H1 (cell line): ENCODE measurements at places on chromosomes 3 and 15.

- DNase-seq: no peak
Observed at GRCh38 chr3:67005974-67006373, 7.9 kb downstream of the KBTBD8 start.

- DNase-seq: no peak
Observed at GRCh38 chr3:111538681-111539083, 3.3 kb upstream of the CD96 start.

GRCh38 chr15:53586799-53587198 lies 172.7 kb downstream of the WDR72 start:
- peak; percentile 68 for DNase-seq

- no peak for DNase-seq
Observed at GRCh38 chr3:104887069-104887468, 479.6 kb upstream of the ALCAM start.

GRCh38 chr3:9161298-9161697 lies 88.1 kb downstream of the SRGAP3 start:
- no peak for DNase-seq

GRCh38 chr3:15812183-15812582 lies 14.4 kb upstream of the ANKRD28 start:
- DNase-seq: no peak

GRCh38 chr3:5058471-5058951 lies 63.6 kb upstream of the ARL8B start:
- DNase-seq: no peak

DNA sequence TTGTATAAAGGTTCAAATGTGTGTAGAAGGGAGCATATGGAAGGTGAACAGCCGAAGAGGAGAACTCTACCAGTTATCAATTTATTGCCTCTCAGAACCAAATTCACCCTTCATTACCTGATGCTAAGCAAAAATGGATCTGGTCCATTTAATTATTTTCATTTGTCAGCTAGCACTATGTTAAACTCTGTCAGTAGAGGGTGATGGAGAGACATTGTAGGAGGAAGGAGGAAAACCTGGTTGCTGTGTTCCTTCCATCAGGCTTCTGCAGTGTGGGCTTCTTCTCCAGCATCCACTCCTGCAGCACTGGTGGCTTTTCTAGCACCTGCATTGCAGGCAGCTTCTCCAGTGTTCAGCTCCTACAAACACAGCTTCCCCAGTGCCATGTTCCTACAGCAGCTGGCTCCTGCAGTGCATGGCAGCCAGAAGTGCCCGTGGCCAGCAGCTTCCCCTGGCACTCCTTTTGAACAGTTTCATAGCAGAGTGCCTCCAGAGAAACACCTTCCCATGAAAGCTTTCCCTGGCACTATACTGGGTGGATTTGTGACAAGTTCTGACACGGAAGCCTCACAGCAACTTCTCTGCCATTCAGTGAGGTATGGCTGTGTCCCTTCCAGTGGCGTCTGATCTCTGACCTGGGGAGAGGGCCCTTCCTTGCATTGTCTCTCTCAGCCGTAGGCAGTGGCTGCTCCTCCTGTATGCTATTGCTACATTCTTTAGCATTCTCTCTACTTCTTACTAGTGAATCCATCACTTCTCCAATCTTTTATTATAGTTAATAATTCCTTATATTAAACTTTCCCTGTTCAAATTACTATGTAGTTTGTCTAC lies 14.6 kb upstream of the IL17RD start:
- no peak for DNase-seq

DNA sequence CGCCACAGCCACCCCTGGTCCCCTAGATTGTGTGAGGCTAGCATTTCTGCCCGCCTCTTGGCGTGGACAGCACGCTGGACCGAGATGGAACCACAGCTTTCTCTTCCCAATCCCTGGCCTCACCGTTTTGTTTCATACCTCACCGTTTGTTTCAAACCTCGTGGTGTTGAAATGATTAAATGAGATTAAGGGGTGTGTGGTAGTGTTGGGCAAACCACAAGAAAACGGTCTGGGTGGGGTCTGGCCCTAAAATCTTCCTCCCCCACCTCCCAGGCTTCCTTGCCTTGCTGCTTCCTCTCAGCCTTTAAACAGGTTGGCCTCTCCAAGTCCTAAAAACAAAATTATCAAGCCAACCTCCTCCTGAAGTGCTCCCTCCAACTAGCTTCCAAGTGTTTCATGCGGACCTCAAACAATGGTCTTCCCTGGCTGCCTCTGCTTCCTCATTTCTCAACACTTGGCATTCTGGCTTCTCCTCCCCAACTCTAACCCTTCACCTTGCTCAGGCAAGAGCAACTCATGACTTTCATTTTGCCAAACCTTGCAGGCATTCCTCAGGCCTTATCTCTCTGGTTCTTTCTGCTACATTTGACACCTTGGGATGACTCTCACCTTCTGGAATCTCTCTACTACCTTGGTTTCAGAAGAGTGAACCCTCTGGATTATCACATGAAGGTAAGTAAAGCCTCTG lies 1.4 kb upstream of the ATP13A3 start:
- no peak for DNase-seq

- no peak for DNase-seq
Observed at GRCh38 chr15:33016405-33017024, 178.0 kb downstream of the FMN1 start.

DNA sequence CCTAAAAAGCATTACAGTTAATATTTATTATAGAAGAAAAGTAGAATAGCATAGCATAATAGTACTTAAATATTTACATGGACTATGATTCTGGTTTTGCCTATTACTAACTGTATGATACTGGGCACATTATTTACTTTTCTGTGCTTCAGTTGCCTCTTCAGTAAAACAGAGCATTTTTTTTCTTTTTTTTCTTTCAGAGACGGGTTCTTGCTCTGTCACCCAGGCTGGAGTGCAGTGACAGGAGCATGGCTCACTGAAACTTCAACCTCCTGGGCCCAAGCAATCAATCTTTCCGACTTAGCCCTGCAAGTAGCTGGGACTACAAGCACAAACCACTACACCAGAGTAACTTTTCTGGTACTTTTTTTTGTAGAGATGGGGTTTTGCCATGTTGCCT lies 47.0 kb downstream of the GYG1 start:
- DNase-seq: no peak

DNA sequence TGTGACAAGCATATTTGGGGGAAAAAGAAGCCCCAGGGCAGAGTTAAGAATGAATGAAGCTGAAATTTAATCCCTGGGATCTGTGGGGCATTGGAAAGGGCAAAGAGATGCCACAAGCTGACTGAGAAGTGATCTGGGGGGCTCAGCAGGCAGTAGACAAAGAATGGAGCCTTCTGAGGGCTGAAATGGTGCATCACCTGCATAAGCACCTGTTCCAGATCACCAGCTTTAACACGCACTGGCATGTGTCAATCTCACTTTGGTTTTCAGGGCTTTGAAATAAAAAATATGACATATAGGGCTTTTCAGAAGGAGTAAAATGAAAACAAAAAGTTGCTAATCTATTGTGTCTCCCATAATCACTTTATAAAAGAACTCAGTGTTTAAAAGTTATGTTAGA lies 210.8 kb upstream of the ARHGEF26 start:
- no peak for DNase-seq

GRCh38 chr15:38740206-38740605 lies 175.6 kb upstream of the RASGRP1 start:
- DNase-seq: no peak

GRCh38 chr3:105365391-105366325 lies 1.1 kb upstream of the ALCAM start:
- no peak for DNase-seq

DNA sequence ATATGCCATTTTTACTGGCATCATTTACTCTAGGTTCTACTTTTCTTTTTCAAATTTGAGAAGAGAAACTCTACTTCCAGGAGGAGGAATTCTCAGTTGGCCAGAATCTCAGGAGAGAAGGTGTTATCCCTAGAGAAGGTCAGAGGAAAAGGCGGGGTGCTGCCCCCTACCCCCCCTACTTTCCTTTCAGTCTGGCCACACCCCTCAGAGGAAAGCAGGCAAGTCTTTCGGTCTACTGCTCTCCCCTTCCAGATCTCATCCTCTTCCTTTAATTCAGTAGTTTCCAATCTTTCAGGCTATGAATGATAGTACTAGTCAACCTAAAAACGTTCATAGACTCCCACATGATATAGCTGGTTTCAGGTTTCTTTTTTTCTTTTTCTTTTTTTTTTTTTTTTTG lies 366.5 kb upstream of the TBL1XR1 start:
- DNase-seq: no peak

DNA sequence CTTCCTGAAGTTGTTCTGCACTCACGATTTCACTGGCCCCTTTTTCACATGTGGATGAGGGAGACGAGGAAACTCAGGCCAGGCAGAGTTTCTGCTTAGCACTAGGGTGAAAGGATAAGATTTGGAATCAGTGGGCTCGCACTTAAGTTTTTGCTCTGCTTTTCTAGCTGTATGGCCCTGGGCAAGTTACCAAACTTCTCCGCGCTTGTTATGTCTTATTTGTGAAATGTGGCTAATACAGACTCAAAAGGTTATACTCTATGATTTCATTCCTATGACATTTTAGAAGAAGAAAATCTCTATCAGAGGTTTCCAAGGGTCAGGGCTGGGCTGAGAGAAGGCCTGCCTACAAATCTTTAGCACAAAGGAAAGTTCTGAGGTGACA lies 191.9 kb upstream of the LRIG1 start:
- no peak for DNase-seq

- DNase-seq: peak; percentile 65
Observed at GRCh38 chr15:68672781-68673205, 94.0 kb downstream of the CORO2B start.

GRCh38 chr3:16309558-16309957 lies 44.5 kb downstream of the OXNAD1 start:
- DNase-seq: no peak

DNA sequence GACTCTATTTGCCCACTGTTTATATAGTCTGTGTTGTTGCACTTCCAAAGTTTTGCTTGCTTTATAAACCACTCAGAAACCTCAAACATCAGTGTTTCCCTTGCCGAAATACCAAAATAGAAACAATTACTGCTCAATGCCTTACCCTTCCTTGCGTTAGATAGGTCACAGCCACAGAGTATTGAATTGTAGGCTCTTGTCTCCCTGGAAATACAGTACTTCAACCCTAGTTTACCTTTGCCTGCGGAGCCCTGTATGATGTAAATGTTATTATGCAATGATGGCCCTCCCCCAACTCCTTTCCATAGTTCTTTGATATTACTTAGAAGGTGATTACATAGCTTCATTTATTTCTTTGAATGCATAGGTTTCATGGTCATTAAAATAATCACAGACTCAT lies 44.2 kb downstream of the SOX2 start:
- DNase-seq: no peak

DNA sequence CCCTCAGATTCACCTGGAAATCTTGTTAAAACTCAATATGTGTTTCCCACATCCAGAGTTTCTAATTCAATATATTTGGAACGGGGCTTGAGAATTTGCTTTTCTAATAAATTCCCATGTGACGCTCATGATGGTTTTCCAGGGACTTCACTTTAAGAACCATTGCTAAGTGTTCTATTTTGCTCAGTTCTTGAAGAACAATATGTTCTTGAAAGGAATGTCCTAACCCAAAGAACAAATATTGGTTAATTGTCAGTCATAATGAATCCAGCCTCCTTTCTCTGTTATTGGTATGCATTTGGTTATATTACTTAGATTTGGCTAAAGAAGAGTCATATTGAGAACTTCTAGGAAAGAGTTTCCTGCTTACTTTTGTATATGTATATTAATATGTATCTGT lies 4.4 kb upstream of the PLSCR2 start:
- DNase-seq: no peak

DNA sequence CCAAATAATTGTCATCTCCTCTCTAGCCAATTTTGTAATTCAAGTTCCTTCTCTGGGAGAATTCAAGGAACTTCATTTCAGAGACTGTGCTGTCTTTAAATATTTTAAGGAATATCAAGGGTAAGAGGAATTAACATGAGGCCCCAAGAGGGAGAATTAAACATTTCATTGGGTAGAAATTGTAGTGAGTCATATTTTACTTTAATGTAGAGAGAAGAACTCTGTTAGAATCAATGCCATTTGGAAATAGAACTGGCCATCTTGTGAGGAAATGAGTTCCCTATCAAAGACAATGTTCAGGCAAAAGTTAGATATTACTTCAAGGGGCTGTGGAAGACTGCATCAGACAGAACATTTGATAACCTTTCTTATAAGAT lies 43.5 kb upstream of the TP63 start:
- DNase-seq: no peak

GRCh38 chr3:173395412-173396181 lies 1.9 kb upstream of the NLGN1 start:
- DNase-seq: peak; percentile 77

DNA sequence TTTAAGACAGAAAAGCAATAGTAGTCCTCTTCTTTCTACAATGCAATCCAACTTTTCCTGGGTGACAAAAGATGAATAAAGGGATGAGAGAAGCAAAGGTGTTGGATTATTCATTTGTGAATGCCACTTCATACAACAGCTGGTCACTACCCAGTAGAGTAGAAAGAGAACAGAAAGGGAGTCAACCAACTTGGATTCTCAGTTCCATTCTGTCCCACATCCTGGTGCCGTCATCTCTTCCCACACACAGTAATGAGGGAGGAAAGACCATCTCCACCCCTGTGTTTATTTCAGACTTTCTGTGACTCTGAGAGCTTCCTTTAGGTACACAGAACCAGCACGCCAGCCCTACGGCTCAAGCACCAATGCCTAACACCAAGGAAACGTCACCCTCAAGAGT lies 71.0 kb downstream of the FOXP1 start:
- no peak for DNase-seq

- DNase-seq: no peak
Observed at GRCh38 chr15:54250326-54250725, 272.1 kb downstream of the UNC13C start.

DNA sequence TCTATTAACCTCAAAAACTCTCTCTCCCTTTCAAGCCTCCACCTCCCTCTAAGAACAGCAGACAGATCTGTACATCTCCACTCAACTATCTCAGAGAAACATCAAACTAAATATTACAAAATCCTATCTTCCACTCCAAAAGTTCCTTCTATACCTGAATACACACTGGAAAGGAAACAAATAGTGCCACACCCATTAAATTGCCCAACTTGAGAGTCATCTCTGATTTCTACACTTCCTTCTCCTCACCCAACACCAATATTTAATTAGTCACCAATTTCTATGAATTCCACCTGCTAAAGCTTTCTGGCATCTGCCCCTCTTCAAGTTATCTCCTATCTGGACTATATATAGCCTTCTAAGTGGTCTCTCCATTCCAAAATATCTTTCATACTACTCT lies 65.8 kb downstream of the PEAK1 start:
- DNase-seq: no peak

DNA sequence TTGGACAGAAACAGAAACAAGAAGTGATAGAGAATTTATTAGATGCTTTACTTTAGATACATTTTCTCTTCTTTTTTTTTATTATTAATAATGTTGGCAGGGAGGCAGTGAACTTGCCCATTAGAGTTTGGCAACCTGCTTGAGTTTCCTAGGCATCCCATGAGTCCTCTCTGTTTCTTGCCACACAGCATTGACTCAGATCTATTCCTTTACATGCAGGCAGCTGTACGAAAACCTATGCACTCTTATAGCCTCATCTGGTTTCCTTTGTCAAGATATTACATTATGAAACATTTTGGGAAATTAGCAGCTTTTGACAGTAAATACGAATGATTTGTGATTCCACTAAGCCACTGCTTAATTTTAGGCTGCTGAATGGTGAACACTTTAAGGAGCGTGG lies 23.3 kb downstream of the IL1RAP start:
- no peak for DNase-seq

- DNase-seq: no peak
Observed at GRCh38 chr3:169498336-169498735, 165.2 kb downstream of the MECOM start.
